ENCODE measurements at places on chromosomes 5 and 9.

DNA sequence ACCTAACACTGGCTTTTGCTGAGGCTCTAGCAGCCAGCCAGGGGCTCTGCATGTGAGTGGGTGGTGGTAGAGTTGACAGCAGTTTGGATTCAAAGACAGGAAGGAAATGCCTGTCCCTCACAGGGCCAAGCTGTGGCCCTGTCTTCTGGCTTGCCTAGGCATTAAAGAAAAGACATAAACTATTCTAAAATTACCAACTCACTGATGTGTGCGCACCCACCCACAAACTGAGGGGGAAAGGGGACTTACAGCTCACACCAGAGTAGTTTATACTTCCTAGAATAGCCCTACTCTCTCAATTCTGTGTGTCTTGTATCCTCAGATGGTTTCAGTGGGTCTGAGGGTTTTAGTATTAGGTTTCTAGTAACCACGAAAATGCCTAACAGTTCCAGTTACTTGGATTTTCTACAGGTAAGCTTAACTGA is 18.3 kb upstream of the IL13 start:
- DNase-seq, result no peak

- no peak for DNase-seq
Observed at GRCh38 chr5:176732736-176733405, 77.5 kb upstream of the UNC5A start.

- DNase-seq, result no peak
Observed at GRCh38 chr5:168317521-168318147, 26.2 kb downstream of the WWC1 start.

DNA sequence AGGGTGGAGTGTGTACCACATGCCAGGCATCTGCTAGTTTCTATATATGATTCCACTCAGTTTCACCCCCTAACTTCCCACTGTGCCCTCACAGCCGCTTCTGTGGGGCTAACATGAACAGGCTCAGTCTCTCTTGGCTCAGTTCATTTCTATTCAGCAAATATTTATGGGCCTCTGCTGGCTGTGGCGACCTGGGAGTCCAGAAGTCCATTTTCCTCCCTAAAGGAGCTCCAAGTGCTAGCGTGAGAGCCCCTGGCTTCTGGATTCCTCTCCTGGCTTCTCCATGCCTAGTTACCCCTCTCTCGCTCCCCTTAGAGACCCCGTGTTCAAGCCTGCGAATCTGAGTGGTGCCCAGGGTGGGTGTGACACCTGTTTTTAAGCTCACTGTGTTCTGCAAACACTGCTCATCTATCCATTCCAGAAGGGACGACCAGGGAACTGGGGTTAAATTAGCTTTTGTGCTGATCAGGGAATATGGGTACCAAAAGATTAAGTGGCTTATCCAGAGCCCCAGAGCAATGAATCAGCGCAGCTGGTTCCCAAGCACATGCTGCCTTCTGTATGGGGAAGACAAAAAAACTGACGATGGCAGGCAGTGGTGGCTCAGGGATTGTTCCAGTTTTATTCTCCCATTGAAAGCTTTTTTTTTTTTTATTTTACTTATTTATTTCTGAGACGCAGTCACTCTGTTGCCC is 57.6 kb downstream of the HMCN2 start:
- DNase-seq, result no peak

GRCh38 chr5:181087309-181087708 is 43.7 kb downstream of the OR2V1 start:
- no peak for DNase-seq

- DNase-seq, result no peak
Observed at GRCh38 chr5:115260248-115260647, 2.4 kb downstream of the PGGT1B start.

- DNase-seq, result no peak
Observed at GRCh38 chr5:176606032-176606431, 3.9 kb downstream of the GPRIN1 start.

DNA sequence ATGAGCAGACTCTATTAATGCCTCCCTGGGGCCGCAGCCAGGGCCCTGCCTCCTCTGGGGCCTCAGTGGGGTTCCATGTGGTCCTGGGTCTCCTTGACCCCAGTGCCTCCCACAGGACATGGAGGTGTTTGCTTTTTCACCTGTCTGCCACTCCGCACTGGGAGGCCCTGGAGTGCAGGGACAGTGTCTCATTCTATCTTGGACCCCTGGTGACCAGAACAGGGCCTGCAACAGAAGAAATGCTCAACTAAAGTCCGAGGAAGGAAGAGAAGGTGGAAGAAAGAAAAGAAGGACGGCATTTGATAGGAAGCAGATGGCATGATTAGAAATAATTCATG is 243.2 kb downstream of the CDK5RAP2 start:
- no peak for DNase-seq

DNA sequence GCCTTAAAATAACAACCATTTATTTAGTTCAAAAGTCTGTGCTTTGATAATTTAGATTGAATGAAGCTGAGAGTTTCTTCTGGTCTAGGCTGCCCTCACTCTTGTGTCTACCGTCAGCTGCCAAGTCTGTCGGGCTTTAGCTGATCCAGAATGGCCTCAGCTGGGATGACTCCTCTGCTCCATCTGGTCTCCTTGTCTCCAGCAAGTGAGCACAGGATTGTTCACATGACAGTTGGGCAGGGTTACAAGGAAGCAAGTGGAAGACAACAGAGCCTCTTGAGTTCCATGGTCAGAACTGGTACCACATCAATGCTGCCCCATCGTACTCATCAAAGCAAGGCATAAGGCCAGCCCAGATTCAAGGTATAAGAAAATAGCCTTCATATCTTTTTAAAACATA is 9.0 kb downstream of the HTR1A start:
- DNase-seq, result no peak

DNA sequence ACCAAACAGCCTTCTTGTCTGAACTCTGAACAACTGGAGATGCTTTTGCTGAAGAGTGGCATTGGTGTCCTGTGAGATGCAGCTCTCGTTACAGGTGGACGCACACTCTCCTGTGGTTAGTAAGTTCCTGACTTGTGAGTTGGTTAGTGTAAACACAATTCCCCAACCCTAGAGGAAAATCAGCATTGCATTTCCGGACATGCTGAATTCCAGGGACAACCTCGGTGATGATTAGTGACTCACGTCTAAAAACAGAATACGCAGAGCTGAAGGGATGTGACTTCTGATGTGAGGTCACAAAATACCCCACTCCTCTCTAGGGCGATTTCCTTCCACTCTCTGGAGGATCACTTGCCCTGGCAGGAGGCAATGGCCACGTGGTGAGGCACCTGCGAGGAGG is 5.0 kb downstream of the OR2V2 start:
- no peak for DNase-seq

DNA sequence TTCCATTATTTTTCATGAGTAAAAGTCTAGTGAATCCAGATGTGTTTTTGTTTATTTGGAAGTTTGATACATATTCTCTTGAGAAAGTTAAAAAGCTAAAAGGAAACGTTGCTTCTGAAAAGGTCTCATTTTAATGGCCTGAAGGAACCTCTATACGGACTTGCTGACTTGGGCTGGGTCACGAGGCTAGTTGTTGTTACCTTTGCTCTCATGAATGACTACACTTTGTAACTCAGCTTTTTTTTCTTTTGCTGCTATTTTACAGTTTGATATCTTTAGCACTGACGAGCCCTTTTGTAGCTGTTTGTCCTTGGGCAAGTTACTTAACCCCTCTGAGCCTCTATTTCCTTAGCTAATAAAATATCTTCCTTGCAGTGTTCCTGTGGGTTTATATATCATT is 211.5 kb downstream of the PCSK5 start:
- DNase-seq, result no peak

- DNase-seq, result no peak
Observed at GRCh38 chr5:133408322-133408721, 204.0 kb downstream of the FSTL4 start.

DNA sequence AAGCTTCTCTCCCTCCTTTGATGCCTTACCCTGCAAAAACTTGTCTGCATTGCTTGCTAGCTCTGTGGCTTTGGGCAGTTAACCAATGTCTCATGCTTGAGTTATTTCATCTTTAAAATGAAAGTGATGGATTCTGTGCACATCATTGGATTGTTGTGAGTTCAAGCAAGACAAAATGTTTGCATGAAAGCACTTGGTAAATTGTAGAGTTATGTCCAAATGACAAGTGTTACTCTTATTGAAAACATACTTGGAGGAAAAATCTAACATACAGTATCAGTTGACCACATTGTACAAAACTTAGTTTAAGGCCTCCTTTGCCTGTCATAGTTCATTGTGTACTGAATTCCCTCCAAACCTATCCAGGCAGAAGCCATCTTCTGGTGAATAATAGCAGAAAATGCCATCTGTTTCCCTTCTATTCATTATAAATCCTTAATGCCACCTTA is 30.0 kb downstream of the TGFBR1 start:
- DNase-seq, result no peak

DNA sequence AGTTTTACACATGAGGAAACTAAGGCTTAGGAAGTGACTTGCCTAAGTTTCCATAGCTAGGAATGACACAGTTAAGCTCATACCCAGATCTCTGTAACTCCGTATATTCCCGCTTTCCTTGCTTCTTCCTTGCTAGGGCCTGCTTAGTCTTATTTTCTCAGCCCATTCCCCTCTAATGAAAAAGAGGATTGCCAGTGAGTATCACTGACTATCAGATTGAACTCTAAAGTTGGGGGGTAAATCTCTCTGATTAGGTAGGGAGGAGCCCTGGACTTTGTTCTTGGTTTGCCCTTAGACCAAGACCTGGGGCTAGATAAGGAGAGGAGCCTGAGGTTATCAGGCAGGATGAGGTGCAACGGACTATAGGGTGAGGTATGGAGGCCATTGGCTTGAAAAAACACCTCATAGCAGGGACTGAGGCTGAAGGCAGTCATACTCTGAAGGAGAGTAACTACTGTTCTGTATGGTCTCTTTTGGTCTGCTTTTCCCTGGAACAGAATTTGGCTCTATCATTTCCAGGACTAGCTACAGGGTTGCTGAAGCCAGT is 2.5 kb downstream of the TRIM32 start:
- no peak for DNase-seq

DNA sequence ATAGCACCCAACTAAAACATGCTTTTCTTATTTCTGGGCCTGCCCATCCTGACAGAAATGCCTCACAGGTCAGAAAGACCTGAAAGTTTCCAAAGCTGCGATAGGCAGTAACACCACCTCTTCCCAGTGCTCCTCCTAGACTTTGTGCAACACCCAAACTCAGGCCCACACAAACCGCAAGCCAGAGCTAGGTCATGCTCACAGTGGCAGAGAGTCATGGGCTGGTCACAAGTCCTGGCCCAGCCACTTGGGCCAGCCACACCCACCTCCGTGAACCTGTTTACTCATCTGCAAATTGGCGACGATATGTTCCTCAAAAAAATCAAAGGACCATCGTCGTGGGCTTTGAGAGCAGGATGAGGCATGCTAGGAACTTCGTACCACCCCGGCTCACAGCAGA is 44.0 kb upstream of the SLC25A51 start:
- no peak for DNase-seq

- DNase-seq, result no peak
Observed at GRCh38 chr5:99000876-99001275, 72.1 kb upstream of the CHD1 start.

DNA sequence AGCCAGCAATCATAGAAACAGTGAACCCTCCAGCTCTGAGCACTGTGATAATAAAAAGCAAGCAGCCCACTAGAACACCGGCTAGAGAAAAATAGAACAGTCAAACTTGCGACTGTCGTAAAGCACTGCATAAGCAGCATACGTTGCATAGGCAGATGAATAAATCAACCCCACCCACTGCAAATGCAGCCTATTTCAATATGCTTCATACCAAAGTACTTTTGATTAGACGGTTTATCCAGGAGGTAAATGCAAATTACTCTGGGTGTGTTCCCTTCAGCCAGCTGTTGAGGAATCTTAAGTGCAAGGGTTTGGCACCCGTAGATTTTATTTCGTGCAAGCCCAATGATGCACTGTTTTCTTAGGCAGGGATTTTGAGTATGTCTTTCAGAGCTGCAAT is 32.1 kb upstream of the ANKRD18A start:
- no peak for DNase-seq

DNA sequence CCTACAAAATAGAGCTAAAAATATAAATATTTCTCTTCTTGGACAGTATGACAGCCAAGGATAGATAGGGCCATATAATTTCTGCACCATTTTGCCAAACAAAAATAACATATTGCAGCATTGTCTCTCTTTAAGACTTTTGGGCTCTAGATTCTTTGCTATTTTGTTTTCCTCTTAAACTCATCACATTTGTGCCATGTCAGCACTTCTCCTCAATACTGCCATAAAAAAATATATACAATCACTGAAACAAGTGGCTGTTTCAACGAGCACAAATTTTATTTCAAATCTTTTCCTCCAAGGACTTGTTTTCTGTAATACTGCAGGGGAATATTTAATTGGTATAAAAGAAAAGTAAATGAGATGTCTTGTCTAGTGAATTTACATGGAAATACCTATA is 1570.0 kb upstream of the NUDT12 start:
- no peak for DNase-seq

- DNase-seq, result no peak
Observed at GRCh38 chr5:27571681-27572080, 533.3 kb upstream of the CDH9 start.

DNA sequence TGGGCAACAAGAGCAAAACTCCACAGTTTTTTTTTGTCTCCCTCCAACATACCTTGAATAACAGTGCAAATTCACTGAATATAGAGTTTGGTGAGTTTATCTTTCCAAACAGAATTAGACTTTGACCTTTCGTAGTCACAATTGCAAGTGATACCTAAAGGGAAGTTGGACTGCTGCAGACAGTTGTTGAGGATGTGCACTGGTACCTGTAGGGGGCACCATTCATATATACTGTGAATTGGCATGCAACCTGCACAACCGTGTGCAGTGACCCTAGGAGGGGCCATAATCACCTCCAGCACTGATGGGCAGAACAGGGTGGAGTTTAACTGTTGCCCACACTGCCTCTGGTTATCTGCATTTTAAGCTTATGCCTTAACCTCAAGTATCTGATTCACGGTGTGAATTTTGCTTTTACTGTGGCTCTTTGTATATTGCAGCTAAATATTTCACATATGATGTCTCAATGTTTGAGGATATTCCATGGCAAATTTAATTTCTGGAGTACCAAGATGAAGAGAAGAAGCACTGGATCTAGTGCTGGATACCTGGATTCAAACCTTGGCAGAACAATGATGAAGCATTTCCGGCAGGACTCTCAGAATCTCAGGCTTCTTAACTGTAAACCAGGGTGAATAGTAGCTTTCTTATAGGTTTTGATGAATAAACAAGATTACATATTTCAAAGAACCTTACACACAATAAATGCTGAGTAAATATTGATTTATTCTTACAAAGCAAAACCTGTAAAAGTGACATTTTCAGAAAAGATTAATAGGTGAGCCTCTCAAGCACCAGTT is 144.3 kb downstream of the ACTBL2 start:
- no peak for DNase-seq

GRCh38 chr5:150628936-150629485 is 11.4 kb upstream of the SYNPO start:
- DNase-seq, result no peak

DNA sequence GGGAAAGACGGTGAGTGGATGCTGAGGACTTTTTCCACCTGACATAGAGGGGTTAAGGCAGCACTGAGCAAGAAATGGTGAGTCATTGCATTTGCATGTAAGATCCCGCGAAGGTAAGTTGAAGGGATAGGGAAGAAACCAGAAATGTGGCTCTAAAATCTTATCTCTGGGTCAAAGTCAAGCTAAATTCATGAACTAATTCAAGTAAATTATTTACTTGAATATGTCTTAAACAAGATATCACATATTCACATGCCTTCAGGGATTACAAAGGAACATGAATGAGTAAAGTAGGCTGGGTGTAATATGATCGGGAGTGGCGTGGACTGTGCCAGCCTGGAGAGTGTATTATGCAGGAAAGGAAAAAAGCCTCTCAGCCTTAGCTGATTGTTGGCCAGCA is 74.4 kb upstream of the EQTN start:
- no peak for DNase-seq

Data from NCI-H1048 (cell line).